ENCODE measurements at places on chromosomes 2 and 18. TPM values are rescaled to one million over a fixed set of nuclear protein-coding genes. Genes with fewer than 3 reads are reported as not detected.

The ZSWIM2 gene
- total RNA-seq, result not detected

The DSG4 gene
- total RNA-seq, result not detected

The NIF3L1 gene
- 25.2 TPM for total RNA-seq

The CLEC4F gene
- total RNA-seq, result not detected

The SMC6 gene
- total RNA-seq, result 28.8 TPM

Data from smooth muscle cell of trachea (primary cell).